ENCODE measurements at places on chromosomes 7 and 10. TPM values are rescaled to one million over a fixed set of nuclear protein-coding genes. Genes with fewer than 3 reads are reported as not detected.

DMBT1 gene
- total RNA-seq = 224 TPM

OR2A12 gene
- not detected for total RNA-seq

UBN2 gene
- total RNA-seq = 46.2 TPM

MEOX2 gene
- not detected for total RNA-seq

IKZF1 gene
- 34.0 TPM for total RNA-seq

FRMD4A gene
- 3.0 TPM for total RNA-seq

NUTM2A gene
- total RNA-seq = 2.3 TPM

DRGX gene
- total RNA-seq = not detected

PDZD7 gene
- 55.9 TPM for total RNA-seq

GRCh38 chr10:132479024-132479602 is 58.5 kb upstream of the INPP5A start:
- no peak overlapping the region for H3K4me3 ChIP-seq
- DNase-seq = no peak
- peaks cover 2% of the 10 kb centered on the region for H3K4me1 ChIP-seq
- H3K36me3 ChIP-seq = no peaks in the 10 kb centered on the region
- no peaks in the 10 kb centered on the region for H3K27me3 ChIP-seq

- no peak for DNase-seq
- H3K27me3 ChIP-seq = no peaks in the 10 kb centered on the region
- H3K36me3 ChIP-seq = no peaks in the 10 kb centered on the region
Measured at GRCh38 chr7:12493407-12493806, 77.1 kb upstream of the SCIN start.

DNA sequence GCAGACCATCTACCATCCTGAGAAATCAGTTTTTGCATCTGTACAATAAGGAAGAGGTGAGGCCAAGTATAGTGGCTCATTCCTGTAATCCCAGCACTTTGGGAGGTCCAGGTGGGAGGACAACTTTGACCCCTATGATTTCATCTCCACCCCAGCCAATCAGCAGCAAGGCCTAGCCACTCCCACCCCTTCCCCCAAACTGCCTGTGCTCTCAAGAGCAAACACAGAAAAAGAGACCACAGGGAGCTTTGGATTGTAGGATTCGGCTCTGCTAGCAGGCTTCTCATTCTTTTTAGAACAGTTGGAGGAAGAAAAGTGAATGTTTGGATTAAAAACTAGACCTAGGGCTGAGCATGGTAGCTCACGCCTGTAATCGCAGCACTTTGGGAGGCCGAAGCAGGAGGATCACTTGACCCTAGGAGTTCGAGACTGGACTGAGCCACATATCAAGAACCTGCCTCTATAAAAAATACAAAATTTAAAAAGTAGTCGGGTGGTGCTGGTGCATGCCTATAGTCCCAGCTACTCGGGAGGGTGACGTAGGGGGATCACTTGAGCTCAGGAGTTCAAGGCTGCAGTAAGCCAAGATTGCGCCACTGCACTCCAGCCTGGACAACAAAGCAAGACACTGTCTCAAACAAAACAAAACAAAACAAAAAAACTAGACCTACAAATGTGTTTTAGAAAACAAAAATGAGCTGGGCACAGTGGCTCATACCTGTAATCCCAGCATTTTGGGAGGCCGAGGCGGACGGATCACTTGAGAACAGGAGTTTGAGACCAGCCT is 25.1 kb upstream of the PROSER2 start:
- no peak for DNase-seq
- no peaks in the 10 kb centered on the region for H3K36me3 ChIP-seq
- no peak overlapping the region for H3K4me3 ChIP-seq
- H3K4me1 ChIP-seq = no peaks in the 10 kb centered on the region
- no peak overlapping the region for H3K27ac ChIP-seq
- no peaks in the 10 kb centered on the region for H3K27me3 ChIP-seq

DNA sequence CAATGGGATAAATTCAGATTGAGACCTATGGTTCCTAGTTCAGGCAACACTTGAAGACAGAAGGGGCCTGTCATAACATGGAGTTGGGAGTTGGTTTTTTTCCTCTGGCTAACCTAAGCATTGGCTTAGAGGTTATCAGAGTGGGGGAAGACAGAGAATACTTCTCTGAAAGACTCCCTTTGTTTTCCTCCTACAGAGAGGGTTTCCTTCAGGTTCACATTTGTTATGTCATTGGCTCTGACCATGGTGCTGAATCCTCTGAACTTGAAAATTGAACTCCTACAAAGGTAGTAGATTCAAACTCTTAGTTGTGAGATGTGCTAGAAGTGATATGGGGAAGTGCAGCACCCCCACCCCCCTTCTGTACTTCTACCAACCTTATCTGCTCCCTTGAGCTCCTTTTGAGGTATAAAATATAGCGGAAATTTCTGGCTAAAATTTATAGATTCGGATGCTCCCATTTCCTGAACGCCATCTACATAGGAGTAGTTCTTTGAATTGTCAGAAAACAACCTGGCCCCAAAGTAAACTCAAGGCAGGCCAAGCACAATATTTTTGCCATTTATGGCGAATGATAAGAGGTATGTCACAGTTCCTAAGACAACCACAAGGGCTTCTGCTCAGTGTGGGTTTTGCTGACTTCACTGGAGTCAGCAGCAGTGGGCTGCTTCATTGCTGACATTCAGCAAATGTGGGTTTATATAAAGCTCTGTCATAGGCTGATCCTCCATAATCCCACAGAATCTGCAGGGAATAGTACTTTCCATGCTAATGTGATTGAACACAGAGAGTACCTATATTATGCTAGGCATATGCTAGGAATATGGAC is 131.6 kb upstream of the KLF14 start:
- no peaks in the 10 kb centered on the region for H3K36me3 ChIP-seq
- no peak for DNase-seq
- no peak overlapping the region for H3K27ac ChIP-seq
- no peak overlapping the region for H3K4me3 ChIP-seq
- H3K27me3 ChIP-seq = no peaks in the 10 kb centered on the region

- no peak overlapping the region for H3K4me3 ChIP-seq
- H3K4me1 ChIP-seq = no peaks in the 10 kb centered on the region
- no peak overlapping the region for H3K27ac ChIP-seq
- DNase-seq = no peak
- no peaks in the 10 kb centered on the region for H3K27me3 ChIP-seq
Measured at GRCh38 chr7:72444026-72444776, 32.1 kb upstream of the CALN1 start.

DNA sequence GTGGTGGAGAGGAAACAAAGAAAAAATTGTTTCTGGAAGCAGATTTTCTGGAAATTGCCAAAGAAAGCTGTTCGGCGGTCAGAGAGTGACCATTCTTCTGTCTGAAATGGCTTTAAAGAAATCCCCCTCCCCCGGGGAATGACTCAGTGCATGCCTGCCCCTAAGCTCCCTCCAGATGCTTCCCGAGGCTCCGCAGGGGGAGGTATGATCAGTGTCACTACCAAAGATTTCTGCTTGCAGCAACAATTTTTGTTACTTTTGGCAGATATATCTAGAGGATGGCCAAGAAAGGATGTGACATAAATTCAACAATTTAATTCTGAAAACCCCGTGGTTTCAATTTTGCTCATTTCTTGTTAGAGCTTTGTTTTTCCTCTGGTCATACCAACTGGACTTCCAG is 163.9 kb downstream of the JCAD start:
- H3K27me3 ChIP-seq = no peaks in the 10 kb centered on the region
- no peaks in the 10 kb centered on the region for H3K36me3 ChIP-seq
- H3K4me1 ChIP-seq = no peaks in the 10 kb centered on the region
- DNase-seq = no peak
- no peak overlapping the region for H3K4me3 ChIP-seq
- H3K27ac ChIP-seq = no peak overlapping the region

DNA sequence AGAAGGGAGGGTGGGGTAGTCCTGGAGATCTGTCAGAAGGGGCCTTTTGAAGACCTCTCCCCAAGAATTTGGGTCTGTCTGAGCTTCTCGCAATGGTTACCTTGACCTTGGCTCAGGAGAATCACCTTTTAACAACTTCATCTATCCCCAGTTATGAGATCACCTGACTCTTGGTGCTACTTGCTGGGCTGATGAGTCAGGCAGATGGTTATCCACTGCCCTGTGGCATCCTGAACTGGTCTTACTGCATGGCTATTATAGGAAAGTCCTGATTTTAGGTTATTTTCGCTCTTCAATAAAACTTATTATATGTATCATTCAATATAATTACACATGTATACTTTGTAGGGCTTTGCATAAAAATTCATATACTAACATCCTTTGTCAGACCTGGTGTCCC is 274.7 kb downstream of the GFRA1 start:
- no peaks in the 10 kb centered on the region for H3K27me3 ChIP-seq
- DNase-seq = no peak
- no peak overlapping the region for H3K27ac ChIP-seq
- H3K4me1 ChIP-seq = no peaks in the 10 kb centered on the region
- H3K36me3 ChIP-seq = no peaks in the 10 kb centered on the region

DNA sequence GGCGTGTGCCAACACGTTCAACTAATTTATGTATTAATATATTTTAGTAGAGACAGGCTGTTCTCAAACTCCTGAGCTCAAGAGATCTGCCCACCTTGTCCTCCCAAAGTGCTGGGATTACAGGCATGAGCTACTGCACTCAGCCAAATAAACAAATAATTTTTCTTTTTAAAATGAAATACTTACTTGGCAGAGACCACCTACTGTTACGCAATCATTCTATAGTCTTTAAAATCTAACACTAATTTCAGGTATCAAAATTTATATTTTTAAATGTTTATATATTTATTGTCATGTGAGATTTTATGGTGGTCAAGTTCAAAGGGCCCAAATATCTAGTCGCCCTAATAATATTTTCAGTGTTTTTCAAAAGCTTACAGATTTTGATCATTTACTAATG is 323.3 kb downstream of the PCDH15 start:
- no peaks in the 10 kb centered on the region for H3K36me3 ChIP-seq
- no peak for DNase-seq
- no peak overlapping the region for H3K4me3 ChIP-seq
- no peaks in the 10 kb centered on the region for H3K4me1 ChIP-seq
- H3K27ac ChIP-seq = no peak overlapping the region

DNA sequence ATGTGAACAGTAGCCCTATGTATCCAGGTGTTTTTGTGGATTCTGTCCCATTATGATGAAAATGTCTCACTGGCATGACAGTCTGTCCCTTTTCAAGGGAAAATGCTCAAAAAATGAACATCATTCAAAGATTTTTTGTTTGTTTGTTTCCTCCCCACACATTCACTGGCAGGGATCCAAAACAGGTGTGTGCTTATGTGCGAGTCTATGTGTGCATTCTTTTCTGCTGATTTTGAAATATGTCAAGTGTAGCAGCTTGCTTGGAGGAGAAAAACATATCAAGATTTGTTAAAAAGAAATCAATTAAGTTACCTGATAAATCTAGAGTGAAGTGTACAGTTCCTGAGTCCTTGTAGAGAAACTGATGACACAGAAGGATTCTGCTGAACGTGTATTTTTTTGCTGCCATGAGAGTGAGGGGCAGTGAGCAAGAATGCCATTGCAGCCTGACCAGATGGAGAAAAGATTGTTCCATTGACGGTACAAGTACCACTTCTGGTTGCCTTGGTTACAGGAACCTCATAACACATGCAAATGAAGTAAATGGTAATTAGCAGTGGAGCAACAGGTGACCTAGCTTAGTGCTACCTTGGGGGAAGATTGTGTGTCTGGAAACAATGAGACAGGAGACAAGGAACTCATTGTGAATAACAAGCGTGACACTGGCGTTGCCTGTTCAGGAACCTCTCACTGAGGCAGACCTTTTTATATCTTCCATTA is 277.4 kb upstream of the PHYHIPL start:
- DNase-seq = no peak
- H3K36me3 ChIP-seq = no peaks in the 10 kb centered on the region
- H3K4me1 ChIP-seq = no peaks in the 10 kb centered on the region
- no peaks in the 10 kb centered on the region for H3K27me3 ChIP-seq
- H3K27ac ChIP-seq = no peak overlapping the region

GRCh38 chr7:121032645-121033460 is 44.3 kb downstream of the CPED1 start:
- no peaks in the 10 kb centered on the region for H3K27me3 ChIP-seq
- H3K27ac ChIP-seq = no peak overlapping the region
- no peak for DNase-seq
- H3K4me1 ChIP-seq = no peaks in the 10 kb centered on the region
- no peak overlapping the region for H3K4me3 ChIP-seq
- H3K36me3 ChIP-seq = no peaks in the 10 kb centered on the region

DNA sequence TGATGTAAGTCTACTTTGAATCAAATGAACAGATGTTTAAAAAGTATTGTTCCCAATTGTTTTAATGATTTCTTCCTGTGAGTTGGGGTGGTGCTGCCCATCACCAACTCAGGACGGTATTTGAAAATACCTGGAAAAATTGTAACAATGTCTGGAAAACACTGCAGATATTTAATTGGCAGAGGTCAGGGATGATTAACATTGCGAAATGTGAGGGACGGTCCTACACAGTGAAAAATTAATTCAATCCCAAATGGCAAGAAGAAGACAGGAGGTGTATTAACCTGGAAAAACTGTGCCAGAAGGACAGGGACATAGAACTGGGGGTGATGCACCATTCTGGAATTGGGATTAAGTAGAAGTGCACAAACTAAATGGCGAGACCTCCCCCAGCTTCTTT is 29.6 kb downstream of the ANKIB1 start:
- no peak overlapping the region for H3K27ac ChIP-seq
- DNase-seq = no peak
- no peak overlapping the region for H3K4me3 ChIP-seq
- no peaks in the 10 kb centered on the region for H3K4me1 ChIP-seq
- no peaks in the 10 kb centered on the region for H3K36me3 ChIP-seq

- DNase-seq = no peak
- no peaks in the 10 kb centered on the region for H3K36me3 ChIP-seq
- no peaks in the 10 kb centered on the region for H3K27me3 ChIP-seq
- H3K4me3 ChIP-seq = no peak overlapping the region
- no peak overlapping the region for H3K27ac ChIP-seq
Measured at GRCh38 chr7:117195361-117196029, 127.4 kb downstream of the WNT2 start.

DNA sequence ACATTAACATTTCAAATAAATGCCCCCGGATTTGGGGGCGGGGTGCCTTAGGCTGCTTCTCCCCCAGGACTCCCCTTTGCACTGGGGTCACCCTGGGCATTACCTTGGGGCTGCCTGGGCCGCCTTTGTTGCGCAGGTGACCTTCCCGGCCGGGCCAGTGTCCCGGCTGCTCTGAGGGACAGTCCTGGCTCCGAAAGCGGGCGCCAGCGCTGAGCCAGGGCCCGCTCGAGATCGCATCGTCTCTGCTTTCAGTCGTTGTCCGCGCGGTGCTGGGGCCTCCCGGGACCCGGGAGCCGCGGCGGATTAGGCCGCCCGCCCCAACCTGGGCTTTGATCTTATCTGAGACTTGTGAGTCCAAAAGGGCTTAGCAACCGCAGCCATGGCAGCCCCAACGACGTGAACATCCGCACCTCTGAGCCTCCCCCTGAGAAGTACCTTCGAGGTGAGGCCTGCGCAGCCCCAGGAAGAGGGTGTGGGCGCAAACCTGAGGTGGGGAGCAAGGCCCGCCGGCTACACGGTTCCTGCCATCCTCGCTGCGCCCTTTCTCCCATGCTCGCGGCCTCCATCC is 14.8 kb upstream of the WAPL start:
- no peaks in the 10 kb centered on the region for H3K27me3 ChIP-seq
- DNase-seq = no peak
- H3K36me3 ChIP-seq = no peaks in the 10 kb centered on the region
- H3K4me1 ChIP-seq = peaks cover 5% of the 10 kb centered on the region
- H3K27ac ChIP-seq = peak overlapping the region; percentile 74
